ENCODE measurements at places on chromosomes 2 and 18. TPM values are rescaled to one million over a fixed set of nuclear protein-coding genes. Genes with fewer than 3 reads are reported as not detected.

DNA sequence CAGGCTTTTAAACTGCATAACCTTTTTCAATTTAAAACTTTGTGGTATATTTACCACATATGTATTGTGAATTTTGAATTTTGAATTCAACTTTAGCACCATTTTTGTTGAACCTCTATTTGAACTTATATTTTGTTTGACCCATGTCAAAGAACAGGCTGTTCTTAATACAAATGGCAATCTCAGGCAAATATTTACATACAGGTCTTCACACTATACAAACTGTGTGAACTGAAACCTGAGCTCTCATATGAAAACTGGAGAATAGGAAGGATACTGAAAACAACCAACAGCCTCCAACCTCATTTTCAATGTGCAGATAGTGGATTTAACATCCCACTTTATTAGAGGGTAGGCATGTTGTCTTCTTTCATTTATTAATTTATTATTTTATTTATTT, 491.8 kb downstream of the KCNJ3 start:
- DNase-seq = no peak

DNA sequence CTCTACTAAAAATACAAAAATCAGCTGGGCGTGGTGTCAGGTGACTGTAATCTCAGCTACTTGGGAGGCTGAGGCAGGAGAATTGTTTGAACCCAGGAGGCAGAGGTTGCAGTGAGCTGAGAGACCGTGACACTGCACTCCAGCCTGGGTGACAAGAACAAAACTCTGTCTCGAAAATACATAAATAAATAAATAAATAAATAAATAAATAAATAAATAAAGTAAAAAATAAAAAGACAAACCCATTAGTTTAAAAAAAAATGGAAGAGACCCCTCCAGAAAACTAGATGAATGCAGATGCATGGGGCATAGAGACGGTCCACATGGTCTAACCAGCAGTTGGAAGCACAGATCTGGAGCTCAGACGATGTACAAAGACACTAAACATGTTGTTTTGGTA, 18.1 kb downstream of the TMEM163 start:
- DNase-seq = no peak

DNA sequence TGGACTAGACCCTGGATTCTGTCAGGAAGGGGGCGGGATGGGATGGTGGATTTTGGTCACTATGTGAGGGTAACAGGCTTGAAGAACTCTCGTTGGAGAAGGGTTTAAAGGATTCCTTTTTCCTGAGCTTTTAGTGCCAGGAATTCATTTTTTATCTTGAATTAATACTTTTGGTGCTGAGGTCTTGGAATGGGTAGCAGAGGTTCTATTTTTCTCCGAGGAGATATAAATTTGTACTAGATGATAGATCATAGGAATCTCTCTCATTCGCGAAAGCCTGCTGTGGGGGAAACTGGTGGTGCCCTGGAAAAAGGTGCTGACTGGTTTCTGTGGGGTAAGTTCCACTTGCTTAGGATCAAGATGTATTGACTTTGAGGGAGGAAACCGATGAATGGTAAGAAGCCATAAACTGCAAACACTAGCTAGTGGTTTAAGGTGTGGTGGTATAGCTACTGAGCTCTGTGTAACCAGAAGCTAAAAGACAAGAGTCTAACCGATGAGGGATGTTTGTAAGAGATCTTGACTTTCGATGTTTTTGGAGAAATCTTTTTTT, 706 bp downstream of the AGPS start:
- DNase-seq = peak; percentile 28

DNA sequence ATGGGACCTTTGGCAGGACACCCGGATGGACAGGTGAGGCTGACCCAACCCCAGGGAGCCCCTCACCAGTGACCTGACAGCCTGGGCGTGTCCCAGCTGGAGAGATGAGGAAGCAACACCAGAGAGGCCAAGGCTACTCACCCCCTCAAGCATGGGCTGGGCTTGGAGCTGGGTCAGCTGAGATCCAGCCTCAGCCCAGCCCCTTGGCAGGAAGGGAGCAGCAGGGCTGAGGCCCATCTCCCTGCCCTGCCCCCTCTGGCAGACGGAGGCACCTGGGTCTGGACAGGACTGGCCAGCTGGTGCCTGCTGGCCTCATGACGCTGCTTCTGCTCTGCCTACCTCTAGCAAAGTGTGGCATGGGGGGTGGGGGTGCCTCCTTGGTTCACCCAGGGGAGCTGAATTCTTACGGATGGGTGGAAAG, 37.8 kb downstream of the HS6ST1 start:
- DNase-seq = no peak

DNA sequence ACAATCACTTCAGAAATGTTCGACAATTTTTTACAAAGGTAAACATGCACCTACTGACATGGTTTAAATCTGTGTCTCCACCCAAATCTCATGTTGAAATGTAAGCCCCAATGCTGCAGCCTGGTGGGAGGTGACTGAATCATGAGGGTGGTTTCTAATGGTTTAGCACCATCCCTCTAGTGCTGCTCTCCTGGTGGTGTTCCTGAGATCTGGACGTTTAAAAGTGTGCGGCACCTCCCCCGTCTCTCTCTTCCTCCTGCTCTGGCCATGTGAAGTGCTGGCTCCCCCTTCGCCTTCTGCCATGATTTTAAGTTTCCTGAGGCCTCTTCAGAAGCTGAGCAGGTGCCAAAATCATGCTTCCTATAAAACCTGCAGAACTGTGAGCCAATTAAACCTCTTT, 28.3 kb downstream of the MAP3K2 start:
- DNase-seq = no peak

DNA sequence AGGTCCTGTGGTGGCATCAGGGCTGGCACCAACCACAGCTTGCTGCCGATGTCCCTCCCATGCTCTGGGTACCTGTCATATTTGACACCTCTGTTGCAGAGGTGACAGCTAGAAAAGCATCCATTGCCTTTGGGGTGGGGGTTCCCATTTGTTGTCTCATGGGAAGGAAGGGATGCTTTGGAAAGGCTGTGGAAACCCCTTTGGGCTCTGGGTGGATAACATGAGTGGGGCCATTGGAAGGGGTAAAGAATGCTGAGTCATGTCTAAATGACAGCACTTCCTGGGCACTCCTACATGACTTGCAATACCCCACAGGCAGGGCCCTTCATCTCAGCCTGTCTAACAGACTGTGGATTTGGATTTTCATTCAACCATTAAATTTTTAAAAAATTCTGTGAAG, 27.8 kb downstream of the CTIF start:
- DNase-seq = no peak

DNA sequence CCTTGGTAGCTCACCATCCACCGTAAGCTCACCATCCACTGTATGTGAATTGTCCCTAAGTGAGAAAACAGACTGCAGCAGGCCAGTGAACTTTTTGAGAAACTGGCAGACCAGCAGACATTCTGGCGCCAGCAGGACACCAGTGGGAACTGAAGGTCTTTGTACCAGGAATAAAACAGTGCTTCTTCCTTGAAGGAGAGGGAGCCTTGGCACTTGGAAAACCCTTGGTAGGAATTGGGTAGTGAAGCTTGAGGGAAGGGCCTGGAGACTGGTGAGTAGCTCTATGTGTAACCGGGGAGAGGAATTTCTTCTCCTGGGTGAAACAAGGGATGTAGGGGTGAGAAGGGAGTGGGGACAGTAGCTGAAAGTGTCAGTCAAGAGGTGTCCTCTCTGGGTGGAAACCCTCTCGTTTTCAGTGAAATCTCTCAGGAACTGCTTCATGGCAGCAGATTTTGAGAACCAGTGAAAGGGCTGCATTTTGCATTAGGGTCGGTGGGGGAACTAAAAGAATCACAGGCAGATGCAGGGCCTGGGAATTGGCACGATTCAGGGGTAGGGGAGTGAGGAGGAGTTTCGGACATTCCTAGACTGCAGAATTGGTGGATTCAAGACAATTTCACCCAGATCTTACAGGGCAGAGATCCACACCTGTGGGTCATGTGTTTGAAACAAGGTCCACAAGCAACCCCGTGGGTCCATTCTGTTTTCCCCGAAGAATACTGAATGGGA, 131.5 kb upstream of the DLX2 start:
- DNase-seq = no peak

GRCh38 chr2:183348492-183348891, 224.2 kb downstream of the NUP35 start:
- DNase-seq = no peak

DNA sequence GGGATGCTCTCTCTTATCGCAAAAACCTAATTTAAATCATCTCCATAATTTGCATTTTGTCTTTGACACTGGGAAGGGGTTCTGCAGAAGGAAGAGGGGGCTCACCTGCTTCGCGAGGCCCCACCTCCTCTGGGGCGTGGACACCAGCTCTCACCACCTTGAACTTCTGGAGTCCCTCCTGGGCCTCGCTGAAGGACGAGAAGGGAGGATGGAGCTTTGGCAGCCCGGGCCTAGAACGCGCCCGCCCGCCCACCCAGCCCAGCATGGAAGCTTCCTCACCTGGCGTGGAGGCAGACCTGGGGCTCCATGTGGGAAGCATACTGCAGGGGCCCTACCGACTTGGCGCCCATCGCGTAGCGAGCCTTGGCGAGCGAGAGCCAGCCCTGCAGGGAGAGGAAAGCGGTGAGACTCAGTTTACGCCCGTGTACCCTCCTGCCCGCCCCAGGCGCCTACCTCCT, 1.1 kb upstream of the IMP4 start:
- DNase-seq = no peak

GRCh38 chr2:219868635-219869034, 241.2 kb downstream of the SLC4A3 start:
- DNase-seq = no peak

Gene HAUS1
- 26.4 TPM for total RNA-seq

Gene MTCL1
- 3.9 TPM for total RNA-seq

Gene MC2R
- total RNA-seq = not detected

Measured in lung microvascular endothelial cell (primary cell).